ENCODE measurements at places on chromosomes 3 and 15.

DNA sequence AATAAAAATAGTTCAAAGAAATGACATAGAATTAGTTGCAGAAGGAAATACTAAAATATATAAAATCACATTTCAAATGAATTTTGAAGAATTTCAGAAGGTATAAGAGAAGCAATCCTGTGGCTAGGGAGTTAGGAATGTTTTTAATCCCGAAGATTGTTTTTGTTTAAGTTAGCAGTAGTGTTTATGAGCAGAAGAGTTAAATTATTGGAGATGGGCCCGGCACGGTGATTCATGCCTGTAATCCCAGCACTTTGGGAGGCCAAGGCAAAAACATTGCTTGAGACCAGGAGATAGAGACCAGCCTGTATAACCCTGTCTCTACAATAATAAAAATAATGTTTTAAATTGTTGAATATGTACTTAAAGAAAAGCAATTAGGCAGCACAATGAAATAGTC lies 432.5 kb downstream of the MFSD1 start:
- no peak for DNase-seq

DNA sequence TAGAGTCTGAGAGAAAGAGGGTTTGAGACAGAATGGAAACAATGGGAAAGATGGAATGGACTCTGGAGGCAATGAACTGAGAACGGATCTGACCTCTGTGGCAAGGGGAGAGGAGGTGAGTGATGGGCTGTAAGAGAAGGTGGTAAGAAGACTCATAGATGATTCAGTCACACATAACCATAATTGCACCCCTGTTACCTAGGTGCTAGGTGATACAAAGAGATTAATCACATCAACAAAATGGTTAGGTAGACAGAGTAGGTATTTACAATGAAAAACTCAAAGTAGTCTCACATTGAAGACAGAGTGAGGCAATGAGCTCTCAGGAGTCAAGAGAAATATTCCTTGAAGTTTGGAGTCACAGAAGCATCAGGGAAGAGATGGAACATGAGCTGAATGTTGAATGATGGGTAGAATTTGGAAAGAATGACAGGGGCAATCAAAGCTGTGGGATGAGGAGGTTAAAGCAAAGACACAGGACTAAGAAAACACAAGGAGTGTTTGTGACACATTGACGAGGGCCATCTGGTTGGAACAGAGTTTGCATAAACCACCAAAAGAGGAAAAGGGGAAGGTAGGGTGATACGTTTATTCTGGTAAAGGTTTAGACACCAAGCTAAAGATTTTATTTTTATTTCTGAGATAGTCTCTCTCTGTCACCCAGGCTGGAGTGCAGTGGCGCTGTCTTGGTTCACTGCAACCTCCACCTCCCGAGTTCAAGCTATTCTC lies 32.7 kb downstream of the MME start:
- no peak for DNase-seq

- DNase-seq = no peak
These were observed 224.8 kb upstream of the ATP10A start for GRCh38 chr15:26087881-26088280.

DNA sequence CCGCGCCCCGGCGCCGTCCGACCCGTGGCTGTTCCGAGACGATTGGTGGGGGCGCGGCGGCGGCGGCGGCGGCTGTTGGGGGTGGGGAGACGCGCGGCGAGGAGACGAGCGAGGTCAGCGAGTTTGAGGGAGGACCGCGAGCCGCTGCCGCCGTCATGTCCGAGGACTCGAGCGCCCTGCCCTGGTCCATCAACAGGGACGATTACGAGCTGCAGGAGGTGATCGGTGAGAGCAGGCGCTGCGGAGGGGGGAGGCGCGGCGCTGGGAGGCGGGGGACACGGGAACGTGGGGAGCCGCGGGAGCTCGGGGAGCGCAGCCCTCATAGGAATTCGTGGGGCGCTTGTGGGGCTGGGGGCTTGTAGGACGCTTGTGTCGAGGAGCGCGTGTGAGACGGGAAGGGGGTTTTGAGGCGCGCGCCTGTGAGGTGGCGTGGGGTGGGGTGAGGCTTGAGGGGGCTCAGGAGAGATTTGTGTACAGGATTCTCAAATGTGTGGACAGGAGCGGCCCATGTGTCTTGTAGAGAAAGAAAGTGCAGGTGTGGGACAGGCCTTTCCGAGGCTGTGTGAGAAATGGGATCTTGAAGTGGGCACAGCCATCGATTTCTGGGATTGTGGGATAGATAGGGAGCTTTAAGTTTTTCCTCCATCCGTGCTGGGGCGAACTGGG lies 518 bp downstream of the OXSR1 start:
- DNase-seq = peak; percentile 24

- no peak for DNase-seq
These were observed 9.3 kb downstream of the PXYLP1 start for GRCh38 chr3:141240687-141241615.

DNA sequence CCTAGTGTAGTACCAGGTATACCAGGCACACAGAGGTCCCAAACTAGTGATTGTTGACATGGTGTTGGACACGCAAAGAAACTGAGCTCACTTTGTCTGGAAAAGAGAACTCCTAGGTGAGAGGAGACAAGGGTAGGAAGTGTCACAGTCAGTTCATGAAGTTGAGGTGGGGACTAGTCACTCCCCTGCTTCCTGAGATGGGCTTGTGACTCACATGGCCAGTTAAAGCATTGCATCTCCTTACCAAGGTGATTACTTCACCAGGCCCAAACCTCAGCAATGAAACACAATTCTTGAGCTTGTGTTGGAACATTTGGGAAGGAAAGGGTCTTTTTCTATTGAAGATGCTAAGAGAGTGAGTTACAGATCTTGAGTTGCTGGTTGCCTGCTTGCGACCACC lies 49.2 kb upstream of the RAD18 start:
- no peak for DNase-seq

DNA sequence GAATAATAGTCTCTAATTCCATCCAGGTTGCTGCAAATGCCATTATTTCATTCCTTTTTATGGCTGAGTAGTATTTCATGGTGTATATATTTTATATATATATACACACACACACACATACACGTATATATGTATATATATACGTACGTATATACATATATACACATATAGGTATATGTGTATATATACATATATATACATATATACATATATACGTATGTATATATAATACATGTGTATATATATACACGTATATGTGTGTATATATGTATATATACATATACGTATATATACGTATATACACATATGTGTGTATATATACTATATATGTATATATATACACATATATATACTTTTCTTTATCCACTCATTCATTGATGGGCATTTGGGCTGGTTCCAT lies 13.7 kb upstream of the STRIT1 start:
- DNase-seq = no peak

GRCh38 chr3:107942244-107942643 lies 148.6 kb downstream of the CD47 start:
- DNase-seq = no peak

All from stromal cell of bone marrow (primary cell).